Fibroblast of the aortic adventitia (primary cell): ENCODE measurements at places on chromosomes 13 and 19.

GRCh38 chr19:42253245-42254088 lies 1.5 kb downstream of the ERF start:
- no peak for DNase-seq

DNA sequence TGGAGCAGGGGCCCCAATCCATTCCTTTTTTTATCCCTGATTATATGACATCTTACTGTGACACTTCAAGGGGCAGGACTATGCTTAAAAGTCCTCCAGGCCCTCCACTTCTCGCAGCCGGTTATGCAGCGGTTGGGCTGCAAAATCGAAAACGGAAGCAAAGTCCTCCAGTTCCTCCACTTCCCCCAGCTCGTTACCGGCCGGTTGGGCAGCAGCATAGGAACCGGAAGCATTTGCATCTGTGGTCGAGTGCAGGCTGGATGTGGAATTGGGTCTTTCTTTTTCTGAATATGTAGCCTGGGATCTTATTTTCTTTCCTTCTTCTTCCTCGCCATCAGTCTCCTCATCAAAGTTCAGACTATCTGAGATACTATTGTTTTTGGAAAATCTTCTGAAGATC lies 46.1 kb downstream of the OXGR1 start:
- DNase-seq = no peak

- DNase-seq = peak; percentile 3
Observed at GRCh38 chr13:75050419-75051046, 431.4 kb downstream of the TBC1D4 start.

DNA sequence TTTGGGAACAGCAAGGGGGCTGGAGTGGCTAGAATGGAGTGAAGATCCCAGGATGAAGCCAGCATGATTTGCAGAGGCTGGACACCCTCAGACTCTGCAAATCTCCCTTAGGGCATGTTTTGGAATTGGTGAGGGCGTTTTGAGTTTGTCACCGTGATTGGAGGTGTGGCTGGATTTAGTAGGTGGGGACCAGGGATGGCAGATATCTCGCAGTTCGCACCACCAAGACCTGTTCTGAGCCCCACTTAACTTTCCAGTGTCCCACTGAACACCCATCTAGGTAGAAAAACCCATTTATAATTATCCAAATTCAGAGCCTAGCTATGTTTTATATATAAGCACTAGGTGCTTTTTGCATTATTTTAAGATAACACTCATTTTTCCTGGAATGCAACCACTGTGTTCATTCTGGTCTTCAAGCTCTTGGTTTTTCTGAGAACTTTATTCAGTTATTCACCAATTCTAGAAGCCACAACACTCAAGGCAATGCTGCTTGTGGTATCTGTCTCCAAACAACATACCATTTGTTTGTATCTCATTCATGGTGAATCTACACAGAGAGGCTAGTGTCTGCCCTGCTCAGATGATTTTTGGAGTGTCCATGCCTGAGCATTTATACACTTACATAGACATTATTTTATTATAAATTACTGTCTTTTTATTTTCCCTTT lies 3.0 kb upstream of the NANOS2 start:
- no peak for DNase-seq

- no peak for DNase-seq
Observed at GRCh38 chr19:11252665-11253355, 9.5 kb downstream of the DOCK6 start.

GRCh38 chr19:32287086-32287485 lies 58.3 kb upstream of the ZNF507 start:
- DNase-seq = no peak

DNA sequence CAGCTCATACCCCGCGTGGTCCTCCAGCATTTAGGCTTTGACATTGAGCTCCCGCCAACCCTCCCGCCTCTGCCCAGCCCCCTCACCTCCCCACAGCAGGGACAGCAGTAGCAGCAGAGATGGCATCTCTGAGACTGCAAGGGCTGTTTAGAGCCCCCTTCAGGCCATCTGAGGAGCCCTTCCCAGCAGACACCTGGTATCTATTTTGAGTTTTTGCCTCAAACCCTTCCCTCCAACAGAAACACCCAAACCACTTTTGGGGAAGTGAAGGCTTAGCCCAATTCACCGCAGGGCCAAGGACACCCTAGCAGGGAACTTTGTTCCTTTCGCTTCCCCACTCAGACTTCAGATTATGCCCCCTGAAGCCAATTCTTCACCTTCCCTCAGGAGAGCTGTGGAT lies 6.3 kb upstream of the ZNF175 start:
- DNase-seq = no peak

GRCh38 chr19:41860419-41861115 lies 512 bp downstream of the RPS19 start:
- peak; percentile 57 for DNase-seq

- DNase-seq = no peak
Observed at GRCh38 chr13:32051156-32051555, 19.6 kb downstream of the FRY start.

DNA sequence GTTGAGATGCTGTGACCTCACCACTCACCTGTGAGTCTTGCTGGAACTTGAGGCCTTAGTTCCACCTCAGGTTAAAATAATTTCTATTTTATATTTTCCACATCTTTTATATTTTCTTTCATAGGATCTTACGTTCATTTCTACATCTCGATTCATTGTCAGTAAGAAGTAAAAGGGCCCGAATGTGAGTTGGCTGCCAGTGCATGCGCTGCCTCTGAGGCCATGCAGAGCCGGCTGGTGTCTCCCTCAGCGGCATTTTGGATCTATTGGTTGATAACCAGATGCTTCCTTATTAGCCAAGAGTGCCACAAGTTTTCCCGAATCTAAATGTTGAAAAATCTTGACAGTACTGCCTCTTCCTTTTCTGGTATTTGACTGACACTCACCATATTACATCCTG lies 347.3 kb downstream of the TEX29 start:
- DNase-seq = no peak

DNA sequence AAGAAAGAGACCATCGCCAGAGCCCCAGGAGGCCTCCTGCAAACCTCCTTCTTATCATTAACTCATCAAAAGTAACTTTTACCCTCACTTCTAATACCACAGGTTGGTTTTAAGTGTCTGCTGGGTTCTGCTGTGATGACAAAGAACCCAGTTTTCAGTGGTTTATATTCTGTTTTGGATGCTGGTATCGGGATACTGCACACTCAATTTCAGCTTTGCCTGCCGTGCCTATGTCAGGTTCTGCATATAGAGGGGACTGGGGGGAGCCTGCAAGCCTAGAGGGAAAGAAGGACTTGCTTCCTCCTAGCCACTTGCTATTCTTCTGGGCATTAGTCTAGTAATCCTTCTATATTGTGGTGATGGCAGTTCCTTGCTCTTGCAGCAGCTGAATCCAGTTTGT lies 242.4 kb downstream of the KCNRG start:
- DNase-seq = no peak

DNA sequence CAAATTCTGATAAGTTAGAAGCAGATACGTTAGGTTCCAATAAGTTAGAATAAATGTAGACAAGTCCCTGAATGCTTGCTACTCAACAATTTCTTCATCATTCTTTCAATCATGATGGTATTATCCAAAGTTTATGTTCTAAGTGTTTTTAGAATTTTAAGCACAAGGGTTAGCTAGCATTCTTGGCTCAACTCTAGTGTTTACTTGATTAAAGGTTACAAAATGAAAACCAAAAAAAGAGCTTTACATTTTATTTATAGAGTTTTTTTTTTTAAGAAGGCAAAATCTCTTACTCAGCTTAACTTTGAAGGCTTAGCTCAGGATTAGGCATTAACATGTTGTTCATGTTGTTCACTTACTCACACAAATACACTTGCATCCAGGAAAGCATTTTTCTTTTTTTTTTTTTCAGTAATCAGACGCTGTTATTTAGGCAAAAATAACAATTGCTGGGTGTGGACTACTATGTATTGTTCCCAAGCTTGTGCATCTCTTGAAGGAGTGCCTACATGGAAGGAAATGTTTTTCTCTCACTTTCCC lies 420.6 kb downstream of the DCT start:
- no peak for DNase-seq

- DNase-seq = peak; percentile 65
Observed at GRCh38 chr13:101530293-101530692, 77.8 kb downstream of the ITGBL1 start.

DNA sequence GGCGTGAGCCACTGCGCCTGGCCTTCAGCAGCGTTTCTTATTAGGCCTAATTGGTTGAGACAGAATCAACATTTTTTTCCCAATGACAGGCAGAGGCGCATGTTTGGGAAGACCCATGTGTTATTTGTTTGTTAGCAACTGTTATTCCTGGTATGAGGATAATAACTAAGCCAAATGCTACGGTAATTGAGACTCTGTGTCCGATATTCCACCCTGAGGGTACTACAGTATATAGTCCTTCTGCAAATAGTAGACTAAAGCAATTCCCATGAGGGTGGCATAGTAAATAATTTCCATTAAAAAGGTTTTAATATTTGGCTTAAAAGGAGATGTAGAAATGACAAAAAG lies 18.4 kb upstream of the CCL25 start:
- DNase-seq = no peak

DNA sequence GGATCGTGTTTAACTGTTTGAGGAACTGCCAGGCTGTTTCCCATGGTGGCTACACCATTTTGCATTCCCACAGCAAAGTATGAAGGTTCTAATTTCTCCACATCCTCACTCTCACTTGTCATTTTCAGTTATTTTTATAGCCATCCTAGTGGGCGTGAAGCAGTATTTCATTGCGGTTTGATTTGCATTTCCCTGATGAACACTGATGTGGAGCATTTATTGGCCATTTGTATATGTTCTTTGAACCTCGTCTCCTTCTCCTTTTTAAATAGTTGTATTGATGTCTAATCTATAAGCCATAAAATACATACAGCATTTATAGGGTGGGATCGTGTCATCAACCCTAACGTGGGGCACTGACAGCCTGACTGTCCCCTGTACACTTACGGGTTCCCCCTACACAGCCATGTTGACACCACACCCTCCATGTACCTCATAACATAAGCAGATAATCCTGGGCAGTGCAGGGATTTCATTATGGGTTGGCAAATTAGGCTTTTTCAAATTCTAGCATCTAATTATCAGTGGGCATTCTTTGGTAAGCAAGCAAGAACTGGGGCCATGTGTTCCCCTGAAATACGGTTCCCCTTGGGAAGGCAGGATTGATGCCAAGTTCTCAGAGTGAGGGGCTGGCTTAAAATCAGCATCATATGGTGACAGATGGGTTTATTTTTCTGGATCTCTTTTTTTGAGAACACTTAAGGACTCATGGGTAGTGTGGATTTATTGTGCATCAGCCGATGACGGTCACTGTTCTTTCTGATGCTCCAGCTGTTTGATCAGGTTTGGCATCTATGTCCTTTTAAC lies 11.6 kb upstream of the ZBTB45 start:
- no peak for DNase-seq
